ENCODE measurements at places on chromosomes 4 and X.

DNA sequence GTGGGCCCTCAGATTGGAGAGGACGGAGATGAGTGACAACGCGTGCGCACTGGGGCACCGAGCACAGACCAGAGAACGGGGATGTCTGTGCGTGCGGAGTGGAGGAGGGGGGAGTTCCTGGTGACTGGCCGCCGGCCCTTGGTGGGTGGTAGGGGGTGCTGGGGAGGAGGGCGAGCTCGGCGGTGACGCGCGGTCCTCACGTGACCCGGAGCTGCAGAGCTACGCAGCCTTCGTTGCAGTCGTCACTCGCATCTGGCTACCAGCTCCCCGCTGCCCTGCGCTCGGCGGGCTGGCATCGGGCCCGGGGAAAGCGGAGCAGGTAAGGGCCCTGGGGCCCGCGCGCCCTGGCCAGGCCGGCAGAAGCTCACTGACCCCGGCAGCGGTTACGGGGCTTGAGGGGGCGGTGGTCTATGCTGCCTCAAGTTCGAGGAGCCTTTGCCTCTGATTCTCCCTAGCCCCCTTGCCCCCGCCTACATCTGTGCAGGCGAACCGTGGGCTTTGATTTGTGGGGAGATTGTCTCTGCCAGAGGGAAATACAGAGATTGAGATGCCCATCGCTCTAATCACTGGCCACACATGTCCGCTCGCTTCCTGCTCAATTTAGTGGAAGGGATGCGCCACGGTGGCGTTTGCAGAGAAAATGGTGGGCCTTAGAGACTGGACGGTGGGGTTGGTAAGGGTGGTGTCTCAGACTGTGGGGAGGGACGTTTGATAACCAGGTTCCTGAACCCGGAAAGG, at the start of gene ARMCX4:
ARMCX4 (plus strand) TSS at position 245 of the 738 bp plus-strand sequence. CDS start 3,134 bp downstream, outside the sequence.
- DNase-seq, result no peak

DNA sequence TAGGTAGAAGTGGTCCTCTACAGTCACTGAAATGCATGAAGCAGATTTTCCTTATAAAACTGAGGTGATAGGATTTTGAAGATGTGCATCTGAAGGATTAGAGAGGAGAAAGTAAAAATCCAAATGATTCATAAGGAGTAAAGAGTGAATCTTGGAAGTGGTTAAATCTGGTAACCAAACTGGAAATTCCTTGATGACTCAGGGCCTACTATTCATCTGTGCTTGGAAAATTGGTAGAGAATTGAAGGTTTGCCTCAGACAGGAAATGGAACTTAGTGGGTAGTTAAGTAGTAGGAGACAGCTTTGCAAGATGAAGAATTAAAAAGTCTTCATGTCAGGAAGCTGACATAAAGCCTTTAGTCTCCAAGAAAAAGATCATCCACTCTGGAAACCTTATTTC, 368.9 kb upstream of the CTSO start:
- DNase-seq, result peak; percentile 59

DNA sequence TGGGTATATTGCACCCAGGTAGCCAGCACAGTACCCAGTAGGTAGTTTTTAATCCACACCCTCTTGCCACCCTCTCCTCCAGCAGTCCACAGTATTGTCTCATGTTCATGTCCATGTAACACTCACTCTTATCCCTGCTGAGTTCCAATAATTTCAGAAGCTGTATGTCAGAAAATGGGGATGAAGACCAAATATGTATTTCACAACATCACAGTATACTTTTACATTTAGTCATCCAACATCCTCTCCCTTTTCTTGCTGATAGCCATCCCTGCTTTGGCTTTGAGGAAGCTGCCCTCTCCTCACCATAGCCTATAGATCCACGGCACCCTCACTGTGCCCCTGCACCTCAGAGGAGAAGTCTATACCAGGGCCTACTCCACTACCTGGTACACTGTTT, 126.0 kb upstream of the LDB2 start:
- no peak for DNase-seq

GRCh38 chrX:153407736-153408135, 3.5 kb upstream of the ZFP92 start:
- no peak for DNase-seq

Measured in GM04503 (cell line).